ENCODE measurements at places on chromosomes 6 and 20.
A peak's percentile ranks its signal among the peaks of the same experiment; 100 is the strongest.

DNA sequence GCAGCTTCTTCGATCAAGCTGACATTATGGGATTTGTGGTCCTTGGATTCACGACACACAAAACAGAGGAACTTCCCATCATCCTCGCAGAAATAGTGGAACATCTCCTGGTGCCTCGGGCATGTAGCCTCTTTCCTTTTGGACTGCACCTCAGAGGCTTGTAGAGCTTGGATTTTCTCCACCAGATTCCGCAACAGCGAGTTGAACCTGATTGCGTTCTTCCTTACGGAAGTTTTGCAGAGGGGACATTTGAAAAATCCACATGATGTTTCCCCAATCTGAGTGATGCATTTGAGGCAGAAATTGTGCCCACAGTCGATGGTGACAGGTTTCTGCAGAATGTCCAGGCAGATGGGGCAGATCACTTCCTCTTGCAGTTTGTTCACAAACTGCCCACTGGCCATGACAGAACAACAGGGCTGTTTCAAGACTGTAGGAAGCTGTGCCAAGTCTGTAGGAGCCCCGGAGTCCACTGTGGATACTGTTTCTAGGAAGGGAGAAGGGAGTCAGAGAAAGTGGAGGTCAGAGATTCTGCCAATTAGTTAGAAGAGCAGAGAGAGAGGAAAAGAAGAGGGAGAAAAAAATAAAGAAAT is 392 bp downstream of the TRIM31 start:
- DNase-seq: no peak

GRCh38 chr20:3071610-3072529 is at the start of gene OXT:
Gene OXT (plus strand): TSS chr20:3071620. CDS start chr20:3071656, 36 bp downstream.
- DNase-seq: no peak

DNA sequence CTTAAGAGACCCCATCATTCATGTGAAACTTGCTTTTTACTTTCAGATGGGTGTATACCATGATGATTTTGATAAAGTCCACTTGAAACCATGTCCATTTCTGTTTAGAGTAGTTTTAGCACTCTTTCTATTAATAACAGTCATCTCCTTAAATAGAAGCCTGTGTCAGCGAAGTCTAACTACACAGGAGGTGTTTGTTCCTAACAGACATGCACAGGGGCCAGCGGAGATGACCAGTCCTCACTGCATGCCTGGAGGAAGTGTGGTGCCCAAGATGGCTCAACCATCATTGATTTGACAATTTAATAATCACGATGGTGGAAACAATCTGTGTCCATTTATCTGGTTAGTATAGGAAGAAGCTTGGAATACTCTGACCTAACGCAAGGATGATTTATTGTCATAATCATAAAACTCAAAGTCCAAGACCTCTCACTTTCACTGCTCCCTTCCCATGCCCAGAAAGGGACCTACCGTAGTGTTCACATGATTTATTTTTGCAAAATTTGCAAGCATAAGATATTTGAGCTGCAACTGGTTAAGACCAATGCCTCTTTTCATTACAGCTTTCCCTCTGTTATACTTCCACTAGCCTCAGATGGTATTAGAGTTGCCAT is 31.0 kb upstream of the CLIC5 start:
- DNase-seq: no peak

DNA sequence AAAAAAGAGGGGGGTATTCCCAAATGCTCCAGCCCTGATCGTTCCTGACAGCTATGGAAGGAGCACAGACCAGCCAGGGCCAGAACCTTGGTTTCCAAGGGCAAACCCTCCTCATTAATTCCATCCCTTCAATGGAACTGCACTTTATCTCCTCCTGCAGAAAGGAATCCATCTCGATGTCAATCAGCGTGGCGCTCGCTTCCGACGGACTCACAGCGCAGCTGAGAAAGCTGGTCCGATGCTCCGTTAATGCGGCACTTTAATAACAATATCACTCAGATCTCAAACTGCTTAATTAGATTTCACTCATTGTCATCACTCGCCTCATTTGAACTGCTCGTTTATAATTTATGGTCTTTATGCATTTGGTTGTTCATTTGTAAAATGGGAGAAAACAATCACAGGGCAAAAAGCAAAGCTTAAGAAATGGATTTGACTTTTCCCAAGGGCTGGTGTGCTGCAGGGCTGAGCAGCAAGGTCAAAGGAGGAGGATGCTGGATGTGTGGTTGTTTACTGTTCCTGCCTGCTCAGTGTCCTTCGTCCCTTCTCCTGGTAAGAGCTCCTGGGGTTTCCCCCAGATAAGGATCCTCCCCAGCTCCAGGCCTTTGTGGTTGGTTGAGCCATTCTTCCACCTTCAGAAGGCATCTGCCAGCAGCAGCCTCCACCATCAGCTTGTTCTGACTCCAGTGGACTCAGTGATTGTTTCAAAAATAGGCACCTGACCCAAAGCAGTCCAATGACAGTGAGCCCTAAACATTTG is 152.7 kb downstream of the ANKRD60 start:
- DNase-seq: no peak

DNA sequence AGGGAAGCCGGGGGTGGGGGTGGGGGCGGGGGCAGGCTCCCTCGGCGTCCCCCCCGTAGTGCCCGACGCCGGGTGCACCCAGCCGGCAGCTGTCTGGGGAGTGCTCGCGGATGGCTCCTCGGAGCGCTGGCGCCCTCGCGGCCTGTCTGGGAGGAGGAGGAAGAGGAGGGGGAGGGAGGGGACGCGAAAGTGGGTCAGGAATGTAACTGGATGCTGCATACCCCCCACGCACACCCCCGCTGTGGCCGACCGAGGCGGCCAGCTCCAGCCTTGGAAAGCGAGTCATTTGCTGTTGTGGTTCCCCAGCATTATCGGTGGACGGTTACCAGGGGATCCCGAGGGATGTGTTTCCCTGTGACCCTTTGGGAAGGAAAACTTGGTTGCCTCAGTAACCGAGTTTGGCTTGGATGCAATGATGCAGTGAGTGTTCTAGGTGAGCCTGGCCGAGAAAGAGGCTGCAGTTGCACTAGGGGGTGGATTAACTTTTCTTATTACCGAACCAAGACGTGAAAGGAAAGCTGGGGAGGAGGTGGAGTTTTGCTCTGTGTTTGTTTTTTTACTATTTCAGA is 55.2 kb upstream of the RREB1 start:
- peak; percentile 66 for DNase-seq

DNA sequence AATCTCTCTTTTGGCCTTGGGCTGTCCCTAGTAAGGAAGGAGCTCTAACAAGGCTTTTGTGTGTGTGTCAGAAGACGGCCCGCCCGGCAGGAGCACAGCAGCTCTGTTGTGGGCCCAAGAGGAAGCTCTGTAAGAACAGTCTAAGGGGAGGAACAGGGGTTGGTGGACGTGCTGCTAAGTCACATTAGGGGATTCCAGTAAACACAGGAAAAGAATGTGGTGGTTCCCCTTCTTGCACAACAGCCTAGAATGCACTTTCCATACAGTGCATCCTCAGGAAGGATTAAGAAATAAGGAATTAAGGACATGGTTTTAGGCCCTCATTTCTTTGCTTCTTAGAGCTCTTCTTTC is 114.5 kb downstream of the RNF144B start:
- no peak for DNase-seq

DNA sequence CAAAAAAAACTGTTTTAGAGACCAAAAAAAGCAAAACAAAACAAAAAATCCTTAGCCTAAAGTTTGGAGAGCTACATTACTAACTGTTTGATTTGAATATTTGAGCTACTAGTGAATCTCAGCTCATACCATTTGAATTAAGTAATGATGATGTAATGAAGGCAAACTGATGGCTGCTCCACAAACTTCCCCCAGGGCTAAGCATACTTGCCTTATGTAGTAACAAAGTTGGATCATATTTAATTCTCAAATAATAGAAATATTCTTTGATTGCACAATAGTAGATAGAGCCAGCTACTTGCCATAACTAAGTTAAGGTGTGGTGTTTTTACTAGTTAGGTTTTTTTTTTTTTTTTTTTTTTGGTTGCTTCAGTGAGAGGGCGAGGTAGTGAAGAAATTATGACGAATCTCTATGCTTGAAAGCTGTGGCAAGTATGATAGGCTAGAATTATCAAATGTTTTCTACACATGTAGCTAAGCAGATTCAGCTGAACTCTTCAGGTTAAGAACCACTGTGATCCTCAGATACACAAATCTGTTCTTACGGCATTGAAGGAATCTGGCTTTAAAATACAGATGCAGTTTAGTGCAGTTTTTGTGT is 2.9 kb downstream of the RAB32 start:
- peak; percentile 57 for DNase-seq

- DNase-seq: no peak
Measured at GRCh38 chr6:166573511-166574216, 12.8 kb downstream of the RAMACL start.

- no peak for DNase-seq
Measured at GRCh38 chr6:103578115-103578514, 1281.6 kb downstream of the HACE1 start.

DNA sequence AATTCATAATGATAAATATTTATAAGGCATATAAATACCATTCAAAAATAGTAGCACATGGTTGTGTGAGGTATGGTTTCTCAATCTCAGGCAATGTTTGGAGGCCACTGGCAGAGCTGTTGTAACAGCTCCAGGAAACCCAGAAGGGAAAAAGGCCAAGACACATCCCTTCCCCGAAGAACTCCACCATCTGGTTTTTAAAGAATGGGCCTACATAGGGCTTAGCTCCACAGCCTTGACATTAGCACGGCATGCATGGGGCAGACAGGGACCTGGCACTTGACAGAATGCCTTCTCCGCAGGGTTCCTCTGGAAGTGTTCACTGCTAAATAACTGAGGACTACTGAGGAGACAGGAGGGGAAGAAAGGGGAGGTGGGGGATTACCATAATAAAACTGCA is 16.1 kb upstream of the FOXO3 start:
- no peak for DNase-seq

DNA sequence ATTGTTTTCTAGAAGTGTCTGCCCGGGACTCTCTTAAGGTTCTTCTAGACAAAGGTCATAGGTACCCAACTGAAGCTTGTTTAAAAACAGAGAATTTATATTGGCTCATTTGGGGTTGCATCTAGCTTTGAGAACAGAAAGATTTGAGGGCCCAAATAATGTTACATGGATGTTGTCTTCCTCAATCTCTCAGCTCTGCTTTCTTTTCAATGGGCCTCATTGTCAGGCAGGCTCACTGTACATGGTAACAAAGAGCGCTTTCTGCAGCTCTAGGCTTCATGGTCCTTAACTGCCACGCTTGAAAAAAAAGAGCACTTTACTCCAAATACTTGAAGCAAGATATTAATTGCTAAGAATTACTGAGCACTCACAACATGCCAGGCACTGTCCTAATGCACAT is 22.2 kb downstream of the NHLRC1 start:
- DNase-seq: no peak

GRCh38 chr6:167492100-167492449 is 167.2 kb downstream of the TTLL2 start:
- DNase-seq: no peak

GRCh38 chr6:26124781-26125685 is 37.8 kb downstream of the HFE start:
- peak; percentile 31 for DNase-seq

GRCh38 chr20:24754691-24755090 is 194.4 kb upstream of the CST7 start:
- DNase-seq: no peak

GRCh38 chr20:42190084-42190483 is 571.9 kb upstream of the CHD6 start:
- no peak for DNase-seq

DNA sequence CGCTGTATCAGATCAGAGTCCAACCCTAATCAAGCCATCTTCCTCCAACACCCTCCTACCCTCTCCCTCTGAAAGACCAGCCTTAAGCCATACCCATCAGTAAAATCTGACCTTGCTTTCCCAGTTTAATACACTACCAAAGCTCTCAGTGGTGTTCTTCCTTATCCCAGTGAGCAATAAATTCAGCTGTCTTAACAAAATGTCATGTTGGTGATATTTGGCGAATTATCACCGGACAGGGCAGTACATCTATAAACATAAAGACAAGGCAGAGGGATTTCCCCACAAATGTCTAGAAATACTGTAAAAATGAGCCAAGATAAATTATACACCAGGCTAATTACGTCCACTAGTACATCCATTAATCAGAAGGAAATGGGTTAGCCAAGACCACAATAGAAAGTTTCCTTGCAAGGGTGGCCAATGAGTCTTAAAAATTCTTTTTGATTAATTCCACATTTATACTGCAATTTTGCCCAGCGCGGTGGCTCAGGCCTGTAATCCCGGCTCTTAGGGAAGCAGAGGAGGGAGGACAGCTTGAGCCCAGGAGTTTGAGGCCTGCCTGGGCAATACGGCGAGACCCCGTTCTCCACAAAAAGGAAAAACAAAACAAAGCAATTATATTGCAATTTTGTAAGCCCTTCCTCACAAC is 905 bp downstream of the RARS2 start:
- DNase-seq: no peak

GRCh38 chr6:145534989-145535388 is 200.3 kb downstream of the EPM2A start:
- no peak for DNase-seq
